NCI-H510A (cell line): ENCODE measurements at places on chromosomes 7 and 10.

DNA sequence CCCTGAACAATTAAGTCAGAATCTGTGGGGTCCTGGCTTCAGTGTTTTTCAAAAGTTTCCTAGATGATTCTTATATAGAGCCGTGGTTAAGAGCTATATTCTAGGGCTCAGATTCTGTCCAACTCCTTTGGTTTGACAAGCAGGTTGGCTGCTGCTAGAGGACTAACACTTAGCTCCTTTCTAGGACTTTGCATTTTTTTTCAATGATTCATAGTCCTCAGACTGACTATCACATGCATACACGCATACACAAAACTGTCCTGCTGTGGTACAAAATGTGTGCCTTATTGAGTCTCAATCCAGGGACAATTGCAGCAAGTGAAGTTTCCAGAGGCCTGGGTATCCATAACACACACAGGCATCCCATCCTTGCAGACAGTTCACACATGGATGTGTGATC is 392.0 kb downstream of the NRG3 start:
- no peak for DNase-seq

DNA sequence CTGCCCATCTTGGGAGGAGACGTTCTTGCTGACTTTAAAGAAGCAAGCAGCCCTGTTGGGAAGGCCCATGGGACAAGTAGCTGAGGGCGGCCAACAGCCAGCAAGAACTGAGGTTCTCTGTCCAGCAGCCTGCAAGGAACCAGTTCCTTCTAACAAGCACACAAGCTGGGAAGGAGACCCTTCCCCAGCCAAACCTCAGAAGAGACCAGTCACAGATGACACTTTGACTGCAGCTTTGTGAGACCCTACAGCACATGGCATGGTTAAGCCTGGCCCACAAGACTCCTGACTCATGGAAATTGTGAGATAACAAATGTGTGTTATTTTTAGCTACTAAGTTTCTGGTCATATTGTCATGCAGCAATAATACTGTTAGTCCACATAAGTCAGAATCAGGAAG is 99.9 kb downstream of the PRLHR start:
- no peak for DNase-seq

GRCh38 chr7:490461-491291 is 29.0 kb downstream of the PDGFA start:
- DNase-seq, result no peak

GRCh38 chr10:118638680-118639079 is 43.2 kb upstream of the PRLHR start:
- no peak for DNase-seq

- DNase-seq, result no peak
Measured at GRCh38 chr7:11297764-11298163, 324.1 kb downstream of the PHF14 start.

DNA sequence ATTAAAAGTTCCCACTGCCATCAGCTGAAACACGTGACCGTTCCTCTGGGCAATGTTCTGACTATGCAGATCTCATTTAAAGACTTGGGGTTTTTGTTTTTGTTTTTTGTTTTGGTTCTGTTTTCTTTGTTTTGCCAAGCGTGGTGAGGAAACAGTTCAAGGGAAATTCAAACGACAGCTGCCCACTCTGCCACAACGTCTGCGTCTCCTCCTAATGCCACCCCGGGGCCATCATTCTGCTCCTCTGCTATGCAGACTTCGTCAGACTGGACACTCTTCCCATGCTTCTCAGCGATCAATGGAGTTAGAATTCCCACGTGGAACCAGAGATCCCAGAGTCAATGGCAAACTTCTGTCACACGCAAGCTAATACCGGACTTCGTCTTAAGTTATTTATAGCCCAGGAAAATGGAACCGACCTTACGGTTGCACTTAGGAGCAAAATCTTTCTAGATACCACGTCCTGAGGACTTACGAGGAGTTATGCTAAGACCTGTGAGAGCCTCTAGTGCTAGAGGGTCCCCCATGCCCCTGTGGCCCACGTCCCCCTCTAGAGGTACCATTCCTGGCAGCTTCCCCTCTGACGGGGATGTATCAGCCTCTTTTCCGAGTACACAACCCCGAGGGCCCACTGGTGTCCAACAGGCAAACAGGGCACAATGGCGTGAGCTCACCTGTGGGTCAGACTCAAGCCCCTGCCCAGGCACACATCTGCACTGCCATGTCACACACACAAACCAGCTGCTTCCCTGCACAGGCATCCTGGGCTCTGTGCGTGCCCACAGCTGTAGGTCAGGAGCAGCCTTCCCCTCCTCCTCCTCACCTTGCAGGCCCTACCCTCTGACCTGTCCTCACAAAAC is 24.4 kb downstream of the EBF3 start:
- no peak for DNase-seq

DNA sequence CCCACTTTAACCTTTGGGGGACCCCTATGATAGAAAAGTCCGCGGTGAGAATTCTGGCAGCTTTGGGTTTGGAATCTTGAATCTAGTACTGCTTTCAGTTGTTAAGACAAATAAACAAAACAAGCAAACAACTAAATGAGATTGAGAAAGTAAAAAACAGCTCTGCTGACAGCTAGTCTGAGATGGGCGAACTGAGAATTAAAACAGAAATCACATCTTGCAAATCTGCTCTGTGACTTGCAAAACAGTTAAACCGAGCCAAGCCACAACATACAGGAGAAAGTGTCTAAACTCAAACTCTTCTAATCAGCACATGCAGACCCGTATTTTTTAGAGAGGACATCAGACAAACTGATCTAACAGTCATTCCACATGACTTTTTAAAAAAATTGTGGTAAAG is 110.4 kb downstream of the SH2D4B start:
- no peak for DNase-seq

- no peak for DNase-seq
Measured at GRCh38 chr7:1092806-1093501, 5.0 kb downstream of the GPER1 start.

- DNase-seq, result no peak
Measured at GRCh38 chr10:61640856-61641255, 21.9 kb upstream of the CABCOCO1 start.

DNA sequence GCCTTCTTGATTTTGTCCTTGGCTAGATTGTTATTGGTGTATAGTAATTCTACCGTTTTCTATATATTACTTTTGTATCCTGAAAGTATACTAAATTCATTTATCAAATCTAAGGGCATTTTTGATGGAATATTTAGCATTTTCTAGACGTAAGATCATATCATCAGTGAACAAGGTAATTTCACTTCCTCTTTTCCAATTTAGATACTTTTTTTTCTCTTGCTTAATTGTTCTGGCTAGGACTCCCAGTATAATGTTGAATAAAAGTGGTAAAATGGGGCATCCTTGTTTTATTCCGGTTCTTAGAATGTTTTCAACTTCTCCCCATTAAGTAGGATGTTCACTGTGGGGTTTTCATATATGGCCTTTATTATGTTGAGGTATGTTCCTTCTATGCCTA is 260.7 kb downstream of the POLR1F start:
- no peak for DNase-seq

- DNase-seq, result no peak
Measured at GRCh38 chr10:7417103-7417623, 6.3 kb upstream of the SFMBT2 start.

DNA sequence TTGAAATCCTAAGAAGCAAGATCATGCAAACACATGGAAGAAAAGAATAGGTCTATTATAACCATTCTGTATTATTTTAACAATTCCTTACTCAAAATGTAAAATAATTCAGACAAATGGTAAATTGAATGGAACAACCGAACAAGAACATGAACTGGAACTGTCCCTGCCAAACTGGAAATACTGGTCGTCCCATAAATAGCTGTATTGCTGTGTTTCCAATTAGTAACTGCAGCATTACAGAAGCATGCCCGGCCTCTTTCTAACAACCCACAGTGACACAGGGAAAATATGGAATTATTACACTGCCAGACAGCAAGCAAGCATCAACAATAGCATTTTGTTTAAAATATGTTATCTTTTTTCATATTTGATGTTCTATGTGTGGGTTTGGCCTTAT is 1138.5 kb upstream of the PHF14 start:
- DNase-seq, result peak; percentile 3

- no peak for DNase-seq
Measured at GRCh38 chr7:128358233-128358632, 3.3 kb downstream of the PRRT4 start.

GRCh38 chr7:21947056-21947455 is 1.4 kb upstream of the CDCA7L start:
- DNase-seq, result no peak

GRCh38 chr10:103154521-103155299 is 38.4 kb downstream of the NT5C2 start:
- DNase-seq, result no peak

GRCh38 chr7:117873310-117874190 is at the start of gene CTTNBP2:
TSS of gene CTTNBP2 (minus strand) at chr7:117873441. CDS start at chr7:117873415, 26 bp downstream.
- DNase-seq, result peak; percentile 41
